ENCODE measurements at places on chromosomes 11 and 22.
A peak's percentile ranks its signal among the peaks of the same experiment; 100 is the strongest.

DNA sequence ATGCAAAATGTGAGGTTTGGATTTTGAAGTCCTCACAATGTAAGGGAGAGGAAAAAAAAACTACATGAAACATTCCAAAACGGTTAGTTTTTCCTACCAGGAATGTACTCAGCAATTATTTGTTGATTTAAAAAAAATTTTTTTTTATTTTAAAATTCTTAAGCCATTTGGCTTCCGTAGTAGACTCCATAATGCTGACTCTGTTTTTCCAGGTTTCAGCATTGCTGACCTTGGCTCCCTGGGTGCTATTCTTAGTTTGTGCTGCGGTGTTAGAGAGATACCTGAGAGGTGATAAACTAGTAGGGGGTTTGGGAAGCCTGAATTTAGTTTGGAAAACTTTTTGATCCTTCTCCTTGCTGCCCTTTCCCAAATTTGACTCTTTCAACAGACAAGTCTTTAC is 10.6 kb downstream of the STT3A start:
- DNase-seq = no peak

GRCh38 chr11:96267496-96268032 is 75.4 kb downstream of the MAML2 start:
- no peak for DNase-seq

DNA sequence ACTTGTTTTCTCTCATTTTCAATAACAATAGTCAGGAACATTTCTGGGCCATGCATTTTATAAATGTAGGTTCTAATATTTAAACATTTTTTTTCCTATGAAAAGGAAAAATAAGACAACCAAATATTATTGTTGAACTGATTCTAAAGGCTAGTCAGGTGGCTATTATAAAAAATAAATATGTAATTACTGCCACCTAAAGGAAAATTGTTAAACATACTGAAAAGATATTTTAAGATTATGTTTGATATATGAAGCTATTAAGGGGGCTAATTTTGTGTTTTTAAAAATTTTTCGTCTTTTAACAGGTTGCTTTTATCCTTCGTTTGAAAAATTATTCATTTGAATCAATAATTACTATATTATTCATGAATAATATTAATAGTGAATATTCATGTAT is 62.2 kb upstream of the FDX1 start:
- DNase-seq = no peak

- no peak for DNase-seq
Observed at GRCh38 chr22:25490896-25491295, 73.6 kb upstream of the GRK3 start.

- DNase-seq = no peak
Observed at GRCh38 chr11:122706291-122707088, 51.0 kb downstream of the UBASH3B start.

- DNase-seq = no peak
Observed at GRCh38 chr11:101661559-101661958, 77.8 kb upstream of the TRPC6 start.

DNA sequence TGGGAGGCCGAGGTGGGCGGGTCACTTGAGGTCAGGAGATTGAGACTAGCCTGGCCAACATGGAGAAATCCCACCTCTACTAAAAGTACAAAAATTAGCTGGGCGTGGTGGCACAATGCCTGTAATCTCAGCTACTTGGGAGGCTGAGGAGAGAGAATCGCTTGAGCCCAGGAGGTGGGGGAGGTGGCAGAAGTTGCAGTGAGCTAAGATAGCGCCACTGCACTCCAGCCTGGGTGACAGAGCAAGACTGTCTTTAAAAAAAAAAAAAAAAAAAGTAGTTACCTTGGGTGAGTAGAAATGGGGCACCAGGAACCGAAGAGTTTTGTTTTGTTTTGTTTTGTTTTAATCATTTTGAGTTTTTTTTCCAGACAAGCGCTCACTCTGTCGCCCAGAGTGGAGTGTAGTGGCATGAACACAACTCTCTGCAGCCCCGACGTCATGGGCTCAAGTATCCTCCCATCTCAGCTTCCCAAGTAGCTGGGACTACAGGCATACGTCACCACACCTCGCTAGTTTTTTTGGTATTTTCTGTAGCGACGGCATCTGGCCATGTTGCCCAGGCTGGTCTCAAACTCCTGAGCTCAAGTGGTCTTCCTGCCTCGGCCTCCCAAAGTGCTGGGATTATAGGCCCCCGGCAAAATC is 15.8 kb downstream of the THAP12 start:
- peak; percentile 16 for DNase-seq

DNA sequence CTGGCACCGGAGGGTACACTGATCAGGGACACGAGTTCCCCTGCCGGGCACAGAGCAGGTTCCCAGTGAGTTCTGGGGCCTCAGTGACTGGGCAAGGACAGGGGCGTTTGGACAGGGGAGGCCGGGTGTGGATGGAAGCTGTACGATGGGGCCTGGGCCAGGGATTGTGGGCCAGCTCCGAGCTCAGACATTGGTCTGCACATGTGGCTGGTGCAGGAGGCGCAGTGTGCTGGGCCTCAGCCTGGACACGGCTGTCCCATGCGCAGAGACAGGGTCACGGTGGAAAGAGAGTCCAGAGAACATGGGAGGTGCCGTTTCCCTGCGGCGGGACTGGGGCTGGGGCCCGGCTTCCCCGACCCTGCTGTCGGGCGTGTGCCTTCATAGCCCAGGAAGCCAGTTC is 60.7 kb downstream of the CDKN1C start:
- DNase-seq = no peak

GRCh38 chr11:35178067-35178805 is 39.3 kb downstream of the CD44 start:
- no peak for DNase-seq

- DNase-seq = no peak
Observed at GRCh38 chr22:50262973-50263617, 1.6 kb upstream of the MAPK12 start.

GRCh38 chr11:13896175-13896980 is 66.1 kb upstream of the SPON1 start:
- no peak for DNase-seq

- peak; percentile 15 for DNase-seq
Observed at GRCh38 chr11:66509131-66509561, 1.3 kb upstream of the BBS1 start.

DNA sequence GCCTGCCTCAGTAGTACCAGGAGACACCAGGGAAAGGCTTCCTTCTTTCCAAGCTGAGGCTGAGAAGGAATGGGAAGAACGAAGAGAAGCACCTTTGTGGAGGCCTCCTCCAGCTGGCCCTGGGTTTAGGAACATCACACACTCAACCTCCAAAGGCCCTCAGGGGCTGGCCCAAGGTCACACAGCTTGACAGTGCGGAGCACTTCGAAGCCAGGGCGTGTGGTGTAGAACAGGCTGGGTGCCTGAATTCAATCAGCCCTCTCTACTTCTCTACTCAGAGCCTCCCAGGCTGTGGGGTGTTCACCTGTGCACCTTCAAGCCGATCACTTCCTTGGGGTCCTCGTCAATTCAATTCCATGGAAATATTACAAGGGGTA is 727 bp upstream of the CSDC2 start:
- DNase-seq = no peak

GRCh38 chr11:44424841-44425240 is 114.9 kb upstream of the ALX4 start:
- no peak for DNase-seq

- DNase-seq = peak; percentile 86
Observed at GRCh38 chr11:118930094-118930712, 4.5 kb upstream of the BCL9L start.

DNA sequence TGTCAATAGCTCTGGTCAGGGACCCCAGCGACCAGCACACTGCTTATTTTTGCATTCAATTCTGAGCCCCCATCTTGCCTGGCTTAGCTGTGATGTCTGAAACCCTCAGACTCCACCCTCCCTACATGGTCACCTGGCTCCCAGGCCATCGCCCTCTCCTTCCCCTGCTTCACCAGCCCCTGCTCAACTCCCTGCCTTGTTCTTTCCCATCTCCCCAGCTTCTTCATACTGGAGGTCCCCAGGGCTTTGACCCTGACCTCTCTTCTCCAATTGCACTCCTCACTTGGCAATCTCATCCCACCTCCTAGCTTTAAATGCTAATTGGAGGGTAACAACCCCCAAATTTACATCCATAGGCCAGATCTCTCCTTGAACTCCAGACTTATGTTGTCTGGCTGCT is 84.3 kb upstream of the GNAZ start:
- DNase-seq = no peak

DNA sequence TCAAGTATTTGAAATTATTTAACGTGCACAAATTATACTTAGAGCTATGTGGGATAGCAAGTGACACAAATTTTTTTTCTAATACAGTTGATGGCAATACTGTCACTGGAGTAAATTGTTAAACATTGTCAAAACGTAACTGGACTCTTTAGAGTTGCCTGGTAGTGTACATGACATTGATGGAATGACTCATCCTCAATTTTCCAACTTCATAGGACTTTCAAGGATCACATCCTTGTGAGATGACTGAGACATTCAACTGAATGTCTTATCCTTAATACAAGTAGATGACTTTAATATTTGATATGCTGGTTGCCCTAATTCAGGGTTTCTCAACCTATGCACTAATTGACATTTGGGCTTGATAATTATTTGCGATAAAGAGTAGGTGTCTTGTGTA is 310.0 kb downstream of the SWAP70 start:
- DNase-seq = no peak

GRCh38 chr11:94007426-94007825 is 13.7 kb upstream of the HEPHL1 start:
- DNase-seq = no peak

DNA sequence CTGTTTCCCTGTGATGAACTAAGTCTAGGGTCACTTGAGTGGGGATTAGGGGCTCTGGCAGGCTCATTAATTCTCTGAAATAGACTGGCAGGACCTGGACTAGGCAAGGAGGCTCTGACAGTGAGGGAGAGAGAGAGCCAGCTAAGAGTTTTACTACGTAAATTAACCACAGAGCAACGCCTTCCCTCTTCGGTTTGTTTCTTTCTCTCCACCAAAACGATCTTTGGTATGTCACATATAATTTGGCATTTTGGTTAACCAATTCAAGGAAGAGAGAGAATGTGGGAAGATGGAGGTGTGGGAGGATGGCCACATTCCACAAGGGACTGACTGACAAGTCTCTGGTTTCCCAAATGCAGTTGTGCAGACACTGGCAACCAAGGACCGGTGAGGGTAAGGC is 27.9 kb downstream of the ATG16L2 start:
- no peak for DNase-seq

- peak; percentile 37 for DNase-seq
Observed at GRCh38 chr11:17328871-17329494, 22.6 kb upstream of the NCR3LG1 start.

DNA sequence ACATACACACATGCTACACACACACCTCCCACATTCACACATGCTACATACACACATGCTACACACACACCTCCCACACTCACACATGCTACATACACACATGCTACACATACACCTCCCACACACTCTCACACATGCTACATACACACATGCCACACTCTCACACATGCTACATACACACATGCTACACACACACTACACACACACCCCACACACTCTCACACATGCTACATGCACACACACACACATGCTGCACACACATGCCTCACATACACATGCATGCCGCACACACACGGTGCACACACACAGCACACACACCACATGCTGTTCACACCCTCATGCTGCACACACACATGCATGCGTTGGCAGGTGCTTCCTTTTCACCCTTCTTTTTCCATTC is 495.4 kb downstream of the NTM start:
- no peak for DNase-seq

DNA sequence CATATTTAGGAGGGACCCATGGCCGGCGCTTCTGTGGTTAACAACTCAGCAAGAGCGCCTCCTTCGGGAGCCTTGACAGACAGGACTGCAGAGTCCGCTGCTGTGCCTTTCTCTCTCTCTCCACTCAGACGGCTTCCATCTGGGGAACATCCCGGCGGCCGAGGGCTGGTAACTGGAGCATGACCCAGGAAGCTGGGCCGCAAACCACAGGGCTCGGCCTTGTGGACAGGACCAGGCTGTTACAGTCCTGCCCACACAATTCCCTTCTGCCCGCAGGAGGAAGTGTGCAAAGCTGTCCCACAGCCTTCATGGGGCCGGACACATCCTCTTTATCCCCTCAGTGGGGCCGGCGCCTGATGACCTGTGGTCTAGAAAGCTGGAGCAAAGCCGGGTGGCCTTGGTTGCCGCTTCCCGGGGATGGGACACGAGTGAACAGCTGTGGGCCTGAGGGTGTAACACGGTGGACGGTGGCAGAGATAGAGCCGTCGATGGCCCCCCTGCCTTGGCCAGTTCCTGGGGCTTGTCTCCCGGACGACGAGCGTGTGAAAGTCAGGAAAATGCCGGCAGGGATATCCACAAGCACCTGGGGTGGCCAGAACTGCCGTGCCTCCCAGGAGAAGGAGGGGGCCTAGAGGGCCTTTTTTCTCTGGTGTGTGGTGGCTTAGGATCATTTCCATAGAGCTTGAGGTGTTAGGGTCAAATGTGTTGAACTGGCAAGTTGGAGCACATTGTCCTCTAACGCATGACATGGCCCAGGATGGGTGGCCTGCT is 50.1 kb downstream of the FBLN1 start:
- DNase-seq = no peak

DNA sequence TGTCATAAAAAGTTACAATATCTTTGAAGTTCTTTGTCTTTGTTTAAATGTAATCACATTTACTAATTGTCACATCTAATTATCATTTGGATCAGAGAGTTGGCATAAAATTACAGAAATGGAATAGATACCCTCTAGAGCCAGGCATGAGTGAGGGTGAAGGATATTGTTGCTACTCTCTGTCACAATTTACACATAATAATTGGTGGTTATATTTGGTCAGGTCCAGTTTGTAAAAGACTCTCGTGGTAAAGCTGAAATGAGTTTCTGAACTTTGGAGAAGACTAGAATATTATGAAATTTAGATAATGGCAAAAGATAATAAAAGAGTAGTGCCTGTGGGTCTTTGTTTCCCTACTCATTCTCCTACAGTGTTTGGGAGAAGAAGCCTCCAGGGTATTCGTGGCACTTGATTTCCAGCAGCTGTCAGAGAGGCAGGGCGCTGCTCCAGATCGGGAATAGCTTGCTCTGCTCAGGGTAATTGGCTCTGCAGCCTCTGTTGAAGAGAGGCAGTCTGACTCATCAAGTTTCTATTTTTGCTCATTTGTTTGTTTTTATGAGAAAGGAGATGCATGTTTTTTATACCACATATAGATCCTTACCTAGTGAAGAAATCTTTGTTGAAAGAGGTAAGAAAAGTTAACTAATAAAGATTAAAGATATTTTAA is 349.9 kb downstream of the CNTN5 start:
- DNase-seq = no peak

DNA sequence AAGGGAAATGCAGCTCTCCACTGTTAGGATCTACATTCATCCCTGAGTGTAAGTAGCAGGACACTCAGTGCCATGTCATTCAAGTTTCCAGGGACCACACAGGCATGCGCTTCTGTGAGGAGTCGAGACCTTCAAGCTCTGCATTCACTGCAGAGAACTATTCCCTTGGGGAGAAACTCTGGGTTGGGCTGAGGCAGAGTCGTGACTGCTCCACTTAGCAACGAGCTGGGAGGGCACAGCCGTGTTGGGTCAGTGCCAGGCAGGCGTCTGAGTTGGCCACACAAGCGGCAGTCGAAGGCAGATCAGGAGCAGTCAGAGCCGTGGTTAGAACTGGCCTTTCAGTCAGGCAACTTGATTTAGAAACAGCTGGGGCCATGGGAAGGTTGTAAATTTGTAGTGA is 14.7 kb downstream of the MPEG1 start:
- DNase-seq = no peak
